Endothelial cell of umbilical vein (primary cell): ENCODE measurements at places on chromosomes 4 and X.

DNA sequence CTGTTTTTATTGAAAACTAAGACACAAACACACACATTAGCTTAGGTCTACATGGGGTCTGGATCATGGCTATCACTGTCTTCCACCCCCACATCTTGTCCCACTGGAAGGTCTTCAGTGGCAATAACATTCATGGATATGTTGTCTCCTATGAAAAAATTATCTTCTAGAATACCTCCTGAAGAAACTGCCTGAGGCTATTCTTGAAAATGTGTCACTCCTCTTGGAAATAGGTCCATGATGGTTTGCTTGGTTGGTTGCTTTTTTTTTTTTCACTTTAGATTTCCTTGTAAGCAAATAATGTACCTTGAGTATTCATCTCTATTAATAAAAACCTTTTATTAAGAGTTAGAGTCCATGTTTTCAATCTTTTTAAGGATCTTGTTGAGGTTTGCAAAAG lies 195.3 kb upstream of the PDE5A start:
- DNase-seq: no peak

DNA sequence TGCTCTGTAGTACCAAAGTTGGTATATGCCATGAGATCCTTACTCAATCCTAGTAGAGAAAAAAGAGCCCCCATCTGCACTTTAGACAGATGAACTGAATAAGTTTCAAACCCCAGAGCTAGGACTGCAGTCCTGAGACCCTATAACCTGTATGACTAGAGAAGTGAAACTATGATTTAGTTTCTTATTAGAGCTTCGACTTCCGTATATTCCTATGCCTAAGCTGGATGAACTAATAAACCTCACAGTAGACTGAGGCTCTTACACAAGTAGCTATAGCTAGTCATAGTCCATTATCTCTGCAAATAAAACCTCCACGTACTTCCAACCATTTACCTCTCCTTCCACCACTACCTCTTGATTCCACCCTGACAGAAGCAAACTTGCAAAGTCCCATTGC lies 6.3 kb upstream of the OTUD4 start:
- DNase-seq: no peak

DNA sequence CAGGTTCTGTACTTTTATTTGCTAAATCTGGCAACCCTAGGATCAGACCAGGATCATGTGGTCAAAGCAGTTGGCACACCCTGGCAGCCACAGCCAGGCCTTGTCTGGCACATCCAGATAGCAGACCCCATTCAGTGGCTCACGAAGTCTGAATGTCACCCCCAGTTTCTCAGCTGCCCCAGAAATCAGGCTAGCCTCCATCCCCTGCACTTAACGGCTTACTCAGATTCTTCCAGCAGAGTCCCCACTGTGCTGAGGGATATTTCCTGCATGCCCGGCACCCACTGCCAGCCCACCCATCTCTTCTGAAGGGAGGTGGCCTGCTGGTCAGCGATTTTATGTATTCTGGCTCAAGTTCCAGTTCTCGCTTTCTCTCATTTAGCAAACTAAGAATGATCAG lies 4.7 kb upstream of the AWAT2 start:
- no peak for DNase-seq

DNA sequence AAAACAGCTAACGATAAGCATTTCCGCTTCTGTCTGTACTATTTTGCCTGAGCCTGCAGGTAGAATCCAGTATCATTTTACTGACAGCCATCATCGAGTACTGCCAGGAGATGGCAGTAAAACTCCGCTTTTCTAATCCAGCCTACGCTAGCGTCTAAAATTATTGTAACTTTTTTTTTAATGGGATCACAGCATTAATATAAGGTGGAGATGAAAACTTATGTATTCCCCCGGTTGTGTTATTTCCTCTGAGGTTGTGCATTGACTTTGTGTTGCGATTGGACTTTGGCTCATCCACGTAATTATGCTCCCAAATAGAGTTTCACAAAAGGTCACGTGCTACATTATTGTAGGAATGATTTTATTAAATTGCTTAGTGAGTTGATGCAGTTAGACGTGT lies 248.1 kb downstream of the C4orf33 start:
- DNase-seq: peak; percentile 50

GRCh38 chrX:79375340-79375739 lies 8.2 kb upstream of the ITM2A start:
- DNase-seq: no peak

- DNase-seq: no peak
These were observed 11.7 kb downstream of the NSD2 start for GRCh38 chr4:1882850-1883271.

DNA sequence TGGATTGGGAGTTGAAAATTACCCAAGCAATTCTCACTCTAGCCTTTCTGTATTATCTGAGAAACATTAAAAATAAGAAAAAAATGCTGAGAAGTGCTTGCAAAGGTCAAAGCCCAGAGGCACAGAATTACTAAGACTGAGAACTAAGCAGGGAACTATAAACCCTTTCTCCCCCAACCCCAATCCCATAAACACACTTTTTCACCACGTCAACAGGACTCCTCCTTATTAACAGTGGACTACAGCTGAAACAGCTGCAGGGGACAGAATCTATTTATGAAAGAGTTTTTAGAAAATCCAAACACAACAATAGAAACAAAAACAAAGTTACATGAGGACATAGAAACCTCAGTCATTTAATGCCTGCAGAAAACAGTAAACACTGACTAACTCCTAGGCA lies 984.1 kb downstream of the TRAM1L1 start:
- no peak for DNase-seq

DNA sequence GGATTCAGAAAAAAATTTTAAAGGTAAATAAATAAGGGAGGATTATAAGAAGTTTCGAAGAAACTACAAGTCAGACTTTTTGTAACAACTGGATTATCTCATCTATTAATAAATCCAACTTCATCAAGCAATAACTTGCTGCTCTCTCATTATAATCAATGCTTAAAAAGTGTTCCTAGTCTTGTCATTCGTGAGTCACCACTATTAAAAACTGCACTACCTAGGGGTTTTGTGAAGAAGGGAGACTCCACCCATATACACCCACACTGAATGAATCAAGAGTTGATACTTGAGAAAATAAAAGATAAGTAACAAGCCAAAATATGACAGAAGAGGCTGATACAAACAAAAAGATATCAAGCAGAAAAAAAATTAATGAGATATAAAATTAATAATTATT lies 360.5 kb downstream of the ZNF674 start:
- DNase-seq: no peak

DNA sequence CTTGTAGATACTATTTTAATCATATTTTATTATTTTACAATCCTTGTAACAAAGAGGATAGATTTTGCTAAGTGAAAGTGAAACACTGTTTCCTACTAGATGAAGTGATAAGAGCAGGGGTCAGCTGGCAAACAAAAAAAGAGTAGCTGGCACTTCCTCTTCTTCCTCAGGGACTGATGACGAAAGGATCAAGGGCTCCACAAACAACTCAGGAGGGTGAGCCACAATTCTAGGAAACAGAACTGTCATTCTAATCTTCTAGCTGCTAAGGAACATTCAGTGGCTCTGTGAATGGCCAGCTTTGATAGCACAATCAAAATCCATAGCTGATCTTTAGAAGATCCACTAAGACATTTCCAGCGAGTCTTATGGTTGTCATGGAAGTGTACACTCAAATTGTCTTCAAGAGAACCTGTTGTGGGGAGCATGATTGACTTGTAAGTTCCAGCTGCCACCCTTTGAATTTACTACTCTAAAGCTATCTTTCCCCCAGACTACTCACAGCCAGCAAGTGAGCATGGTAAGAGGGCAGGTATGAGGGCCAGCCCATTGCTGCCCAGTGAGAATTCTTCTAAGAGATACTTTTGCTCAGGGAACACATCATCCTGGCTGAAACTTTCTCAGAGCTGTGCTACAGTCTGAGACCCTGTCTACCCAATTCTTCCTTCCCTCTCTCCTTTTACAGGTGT lies 275.7 kb upstream of the RASGEF1B start:
- DNase-seq: peak; percentile 74

DNA sequence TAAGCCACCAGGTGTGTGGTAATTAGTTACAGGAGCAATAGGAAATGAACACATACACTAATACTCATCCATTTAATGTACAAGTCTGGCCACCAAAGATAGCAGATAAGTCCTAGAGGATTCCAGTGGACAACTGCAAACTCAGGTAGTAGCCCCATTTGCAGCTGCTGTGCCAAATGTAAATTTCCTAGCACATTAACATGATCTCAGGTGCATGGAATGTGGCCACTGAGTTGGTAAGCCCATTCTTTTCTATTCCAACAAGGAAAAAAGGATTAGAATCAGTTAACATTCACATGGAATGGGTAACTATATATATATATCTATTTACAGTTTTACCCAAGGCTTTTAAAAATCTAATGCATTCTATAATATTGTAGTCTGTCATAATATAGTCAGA lies 23.3 kb upstream of the FRAS1 start:
- DNase-seq: no peak

- no peak for DNase-seq
These were observed 14.6 kb downstream of the CTAG1A start for GRCh38 chrX:154599531-154599930.

DNA sequence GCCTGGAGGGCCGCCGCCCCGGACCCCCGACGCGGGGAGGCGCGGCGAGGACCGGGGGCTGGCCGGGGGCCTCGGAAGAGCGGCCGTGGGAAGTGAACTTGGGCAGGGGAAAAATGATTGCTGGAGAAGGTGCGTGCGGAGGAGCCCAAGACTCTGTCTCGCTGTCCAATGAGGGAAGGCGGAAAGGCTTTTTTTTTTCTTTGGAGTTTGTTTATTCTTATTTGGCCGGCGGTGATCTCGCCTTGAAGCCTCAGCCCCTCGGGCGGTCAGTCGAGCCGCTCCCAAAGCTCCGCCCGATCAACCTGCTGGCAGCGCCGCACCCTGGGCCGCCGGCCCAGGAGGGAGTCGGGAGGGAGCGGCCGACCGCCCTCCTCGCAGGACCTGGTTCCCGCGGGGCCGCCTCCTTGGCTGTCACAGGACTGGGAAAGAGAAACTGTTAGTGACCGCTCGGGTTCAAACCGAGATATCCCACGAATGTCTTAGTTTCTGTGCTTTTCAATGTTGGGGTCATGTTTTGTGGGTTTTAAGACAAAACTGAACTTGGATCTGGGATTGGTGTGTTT lies 2.5 kb downstream of the CPEB2 start:
- DNase-seq: peak; percentile 71

DNA sequence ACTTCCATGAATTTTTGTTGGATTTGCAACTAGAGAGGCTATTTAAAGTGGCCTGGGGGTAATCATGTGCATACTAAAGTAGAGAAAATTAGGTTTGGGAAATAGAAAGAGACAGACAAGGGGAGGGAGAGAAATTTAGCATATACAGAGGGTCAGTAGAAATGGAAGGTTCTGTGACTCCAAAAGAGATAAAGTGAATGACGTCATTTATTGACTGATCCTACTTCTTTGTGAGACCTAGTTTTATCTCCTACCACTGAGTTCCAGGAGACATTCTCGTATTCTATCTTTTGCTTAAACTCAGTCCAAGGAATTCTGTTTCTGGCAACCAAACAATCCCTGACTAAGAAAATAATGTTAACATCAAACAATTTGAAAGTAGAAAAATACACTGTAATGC lies 42.4 kb upstream of the FREM3 start:
- DNase-seq: no peak

GRCh38 chrX:17876135-17876534 lies 15.0 kb upstream of the RAI2 start:
- DNase-seq: no peak

- DNase-seq: no peak
These were observed 59.0 kb downstream of the RNF150 start for GRCh38 chr4:141074098-141074878.

DNA sequence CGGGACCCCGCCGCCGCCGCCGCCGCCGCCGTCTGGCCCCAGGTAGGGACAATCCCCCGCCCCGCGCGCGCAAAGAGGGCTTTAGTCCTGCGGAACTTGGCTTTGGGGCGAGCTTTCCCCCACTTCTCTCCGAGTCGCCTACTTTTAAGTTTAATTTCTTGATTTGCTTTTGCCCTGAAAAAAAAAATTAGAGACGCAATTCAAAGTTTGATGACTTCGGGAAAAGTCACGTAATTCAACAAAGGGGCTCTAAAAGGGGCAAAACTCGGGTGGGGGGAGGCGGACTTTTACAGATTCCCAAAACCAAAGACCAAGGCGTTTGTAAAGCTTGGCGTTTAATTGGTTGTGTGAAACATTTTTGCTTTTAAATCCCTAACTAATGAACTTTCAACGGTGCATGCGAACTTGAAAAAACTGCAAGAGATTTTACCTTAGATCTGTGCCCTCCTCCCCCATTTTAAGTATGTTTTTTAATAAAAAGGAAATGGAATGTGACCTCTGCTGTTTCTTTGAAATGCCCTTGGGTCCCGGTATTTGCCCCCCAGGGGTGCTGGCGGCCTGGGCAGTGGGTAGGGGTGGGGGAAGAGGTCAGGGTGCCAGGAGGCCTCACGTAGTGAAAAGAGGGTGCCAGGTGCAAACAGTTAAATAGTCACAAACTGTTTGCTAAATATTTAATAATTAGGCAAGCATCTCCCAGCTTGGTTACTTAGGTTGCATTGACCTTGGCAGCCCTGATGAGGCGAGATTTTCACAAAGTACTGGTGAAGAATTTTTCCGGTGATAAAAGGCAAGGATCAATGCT lies 209.7 kb downstream of the NWD2 start:
- no peak for DNase-seq

- DNase-seq: no peak
These were observed 34.9 kb upstream of the FHDC1 start for GRCh38 chr4:152901205-152901604.

- peak; percentile 77 for DNase-seq
These were observed 16.9 kb downstream of the SYNPO2 start for GRCh38 chr4:118905566-118905965.

DNA sequence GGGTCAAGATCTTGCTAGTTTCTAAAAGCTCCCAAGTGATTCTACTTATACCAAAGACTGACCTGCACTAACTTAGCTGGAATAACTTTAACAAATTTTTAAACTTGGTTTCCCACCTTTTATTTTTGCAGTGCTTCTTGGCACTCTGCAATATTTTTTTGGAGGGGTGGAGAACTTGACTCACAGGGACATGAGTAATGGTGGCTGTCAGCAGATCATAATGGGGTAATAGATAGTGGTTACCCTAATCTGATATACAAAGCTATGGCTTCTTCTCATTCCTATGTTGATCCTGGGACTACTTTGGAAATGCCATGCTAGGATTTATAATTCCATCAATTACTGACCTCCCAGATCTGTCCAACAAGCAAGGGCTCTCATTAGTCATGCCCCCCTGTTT lies 295.7 kb downstream of the GPAT3 start:
- DNase-seq: no peak

GRCh38 chrX:109812236-109812635 lies 79.2 kb upstream of the ACSL4 start:
- no peak for DNase-seq

- DNase-seq: no peak
These were observed 18.6 kb upstream of the SAT1 start for GRCh38 chrX:23764188-23764984.
